Foreskin keratinocyte (primary cell): ENCODE measurements at places on chromosomes 7 and 10. TPM values are rescaled to one million over a fixed set of nuclear protein-coding genes. Genes with fewer than 3 reads are reported as not detected.

GRCh38 chr10:100129424-100129823, 47.8 kb upstream of the CPN1 start:
- no peak for DNase-seq

DNA sequence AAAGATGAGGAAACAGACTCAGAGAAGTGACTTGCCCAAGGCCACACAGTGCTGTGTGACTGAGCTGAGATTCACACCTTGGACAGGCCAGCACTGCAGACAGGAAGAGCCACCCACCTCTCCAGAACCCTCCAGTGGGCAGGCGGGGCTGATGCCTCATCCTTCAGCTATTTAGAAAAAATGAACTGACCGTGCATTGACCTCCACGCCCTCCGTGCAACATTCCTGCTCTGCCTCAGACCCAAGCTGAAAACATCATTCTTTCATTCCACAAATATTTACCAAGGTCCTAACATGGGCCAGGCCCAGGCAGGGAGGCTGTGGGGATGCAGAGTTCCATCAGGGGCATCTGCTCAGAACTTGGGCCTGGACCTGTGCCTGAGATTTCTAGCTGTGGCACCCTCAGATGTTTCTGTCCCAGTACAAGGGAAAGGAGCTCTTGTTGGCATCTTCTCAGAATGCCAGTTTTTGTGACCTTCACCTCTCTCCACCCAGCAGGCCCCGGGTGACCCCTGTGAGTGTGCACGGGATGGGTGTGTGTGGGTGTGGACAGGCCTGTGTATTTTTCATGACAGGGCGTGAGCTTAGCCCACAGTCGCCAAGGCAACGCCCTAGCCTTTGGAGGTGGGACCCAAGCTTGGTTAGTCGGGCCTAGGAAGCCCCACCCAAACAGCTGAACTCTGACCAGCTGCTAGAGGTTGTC, 6.5 kb downstream of the VSIR start:
- DNase-seq, result peak; percentile 87

DNA sequence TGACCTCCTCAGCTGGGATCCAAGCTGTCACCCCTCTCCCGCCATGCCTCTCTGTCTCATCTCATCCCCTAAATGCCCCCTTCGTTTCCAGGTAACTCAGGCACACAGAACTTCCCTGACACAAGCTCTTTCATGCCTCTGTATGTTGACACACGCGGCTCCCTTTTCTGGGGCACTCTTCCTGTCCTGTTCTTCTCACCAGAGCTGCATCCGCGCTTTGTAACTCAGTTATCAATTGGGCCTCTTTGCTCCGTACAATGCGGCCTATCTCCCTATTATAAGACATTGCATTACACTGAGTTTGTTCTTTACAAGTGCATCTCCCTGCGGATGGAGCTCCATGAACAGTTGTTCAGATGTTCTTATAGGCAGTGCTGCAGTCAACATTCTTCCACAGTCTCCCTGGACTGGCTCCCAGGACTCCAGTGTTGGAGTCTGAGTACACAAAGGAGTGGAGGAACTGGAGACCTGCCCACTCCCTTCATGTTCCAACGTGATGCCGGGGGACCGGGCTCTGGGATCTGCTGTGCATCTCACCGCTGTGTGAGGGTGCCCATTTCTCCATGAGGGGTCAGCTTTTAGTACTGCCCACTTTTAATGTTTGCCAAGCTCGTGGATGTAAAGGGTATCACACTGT, 56.9 kb upstream of the TNS3 start:
- no peak for DNase-seq

- no peak for DNase-seq
Measured at GRCh38 chr10:89809766-89810165, 108.4 kb downstream of the KIF20B start.

GRCh38 chr10:129767751-129768150, 196.3 kb downstream of the EBF3 start:
- DNase-seq, result no peak

DNA sequence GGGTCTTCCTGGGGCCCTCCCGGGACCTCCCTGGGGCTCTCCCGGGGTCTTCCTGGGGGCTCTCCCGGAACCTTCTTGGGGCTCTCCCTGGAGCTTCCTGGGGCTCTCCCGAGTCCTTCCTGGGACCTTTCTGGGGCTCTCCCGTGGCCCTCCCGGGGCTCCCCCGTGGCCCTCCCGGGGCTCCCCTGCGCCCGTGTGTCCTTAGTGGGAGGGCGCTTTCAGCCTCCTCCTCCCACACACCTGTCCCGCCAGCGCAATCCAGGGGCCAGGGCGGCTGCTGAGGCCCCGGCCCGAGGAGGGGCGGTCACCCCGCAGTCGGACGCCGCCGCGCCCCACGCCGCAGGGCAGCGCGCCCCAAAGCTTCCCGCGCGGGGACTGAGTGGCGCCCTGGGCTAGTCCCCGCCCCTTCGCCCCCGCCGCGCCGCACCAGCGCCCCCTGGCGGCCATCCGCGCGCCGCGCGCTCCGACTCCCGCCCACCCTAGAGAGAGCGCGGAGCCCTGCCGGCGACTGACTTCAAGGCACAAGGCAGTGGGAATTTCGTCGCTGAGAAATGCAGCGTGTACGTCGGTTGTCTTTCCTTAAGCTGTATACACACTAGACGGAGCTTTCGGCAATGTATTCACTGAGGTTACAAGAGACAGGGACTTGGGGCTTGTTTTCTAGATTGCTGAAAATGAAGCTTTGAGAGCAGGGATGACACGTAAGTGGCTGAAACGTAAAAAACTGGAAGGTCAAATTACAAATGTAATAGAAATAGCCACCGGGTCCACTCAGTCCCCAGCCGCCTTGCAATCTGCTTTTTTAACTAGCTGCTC, 47.1 kb downstream of the INSIG1 start:
- DNase-seq, result no peak

DNA sequence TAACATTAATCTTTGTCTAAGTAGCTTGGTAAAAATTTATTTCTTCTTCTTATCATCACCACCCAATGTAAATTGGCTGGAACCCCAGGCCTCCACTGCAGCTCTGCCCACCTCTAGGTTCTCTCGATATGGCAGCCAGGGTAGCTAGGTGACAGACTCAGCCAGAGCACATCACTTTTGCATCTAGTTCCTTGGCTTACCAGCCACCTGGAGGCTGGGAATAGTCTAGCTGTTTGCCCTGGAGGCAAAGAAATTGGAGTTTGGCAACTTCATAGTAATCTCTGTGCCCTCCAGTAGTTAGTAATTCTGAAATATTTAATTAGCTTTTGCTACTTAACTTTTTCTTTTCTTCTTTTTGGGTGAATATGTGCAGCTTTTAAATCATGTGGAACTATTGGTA, 9.4 kb downstream of the IFRD1 start:
- DNase-seq, result no peak

GRCh38 chr10:131167036-131167860, 144.3 kb downstream of the TCERG1L start:
- DNase-seq, result no peak

- DNase-seq, result no peak
Measured at GRCh38 chr10:46062723-46063428, 16.8 kb upstream of the MSMB start.

GRCh38 chr10:28160866-28161405, 141.9 kb downstream of the MPP7 start:
- DNase-seq, result no peak

- DNase-seq, result peak; percentile 43
Measured at GRCh38 chr7:3916146-3916545, 615.1 kb downstream of the SDK1 start.

DNA sequence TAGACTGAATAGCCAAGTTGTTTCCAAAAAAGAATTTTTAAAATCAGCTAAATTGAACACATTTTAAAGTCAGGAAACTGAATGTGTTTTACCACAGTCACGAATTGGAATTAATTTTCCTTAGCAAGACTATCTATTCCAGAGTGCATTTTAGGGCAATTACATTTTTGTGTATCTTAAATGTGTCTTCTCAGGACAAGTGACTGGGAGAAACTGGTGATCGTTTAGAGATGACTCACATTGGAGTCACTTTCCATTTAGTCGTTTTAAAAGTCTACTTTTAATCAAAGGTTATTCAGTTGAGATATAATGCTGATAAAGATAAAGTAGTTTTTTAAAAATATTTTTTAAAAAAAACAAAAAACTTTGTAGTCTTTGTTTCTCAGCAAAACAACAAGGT, 191.7 kb upstream of the SLC26A5 start:
- DNase-seq, result peak; percentile 17

- DNase-seq, result no peak
Measured at GRCh38 chr10:86878983-86879713, 78.3 kb downstream of the MMRN2 start.

DNA sequence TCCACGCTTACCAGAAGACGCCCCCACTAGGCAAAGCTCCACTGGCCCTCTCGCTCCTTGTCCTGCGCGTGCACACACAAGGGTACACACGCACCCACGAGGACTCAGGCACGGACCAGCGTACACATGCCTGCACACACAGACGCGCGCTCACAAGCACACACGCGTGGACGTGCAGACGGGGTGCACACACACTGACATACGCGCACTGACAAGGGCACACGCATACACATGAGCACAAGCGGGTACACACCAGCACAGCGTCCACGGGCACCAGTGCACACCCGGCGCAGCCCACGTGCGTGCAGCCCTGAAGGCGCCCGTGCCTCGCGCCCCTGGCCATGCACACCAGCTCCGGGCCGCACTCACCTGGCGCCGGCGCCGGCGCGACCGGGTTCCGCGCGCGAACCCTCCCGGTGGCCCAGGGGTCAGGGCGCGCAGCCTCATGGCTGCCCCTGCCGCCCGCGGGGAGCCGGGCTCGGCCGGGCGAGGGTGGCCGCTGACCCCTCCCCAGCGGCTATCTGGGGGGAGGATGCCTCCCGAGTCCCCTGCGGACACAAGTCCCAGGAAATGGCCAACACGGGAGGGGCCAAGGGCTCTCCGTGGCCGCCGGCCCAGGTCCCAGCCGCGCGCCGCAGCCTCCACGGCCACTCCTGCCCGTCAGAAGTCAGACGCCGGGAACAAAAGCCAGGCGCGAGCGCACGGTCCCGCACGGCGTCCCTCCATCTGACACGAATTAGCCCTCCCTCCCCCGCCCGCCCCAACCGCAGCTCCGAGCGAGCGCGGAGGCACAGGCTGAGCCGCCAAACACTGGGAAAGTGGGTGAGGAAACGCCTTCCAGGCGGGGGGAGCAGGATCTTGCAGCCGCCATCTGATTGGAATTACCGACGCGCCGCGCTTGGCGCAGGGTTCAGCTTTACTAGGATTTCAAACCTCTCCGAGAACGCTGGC, 45.0 kb downstream of the TNS3 start:
- no peak for DNase-seq

DNA sequence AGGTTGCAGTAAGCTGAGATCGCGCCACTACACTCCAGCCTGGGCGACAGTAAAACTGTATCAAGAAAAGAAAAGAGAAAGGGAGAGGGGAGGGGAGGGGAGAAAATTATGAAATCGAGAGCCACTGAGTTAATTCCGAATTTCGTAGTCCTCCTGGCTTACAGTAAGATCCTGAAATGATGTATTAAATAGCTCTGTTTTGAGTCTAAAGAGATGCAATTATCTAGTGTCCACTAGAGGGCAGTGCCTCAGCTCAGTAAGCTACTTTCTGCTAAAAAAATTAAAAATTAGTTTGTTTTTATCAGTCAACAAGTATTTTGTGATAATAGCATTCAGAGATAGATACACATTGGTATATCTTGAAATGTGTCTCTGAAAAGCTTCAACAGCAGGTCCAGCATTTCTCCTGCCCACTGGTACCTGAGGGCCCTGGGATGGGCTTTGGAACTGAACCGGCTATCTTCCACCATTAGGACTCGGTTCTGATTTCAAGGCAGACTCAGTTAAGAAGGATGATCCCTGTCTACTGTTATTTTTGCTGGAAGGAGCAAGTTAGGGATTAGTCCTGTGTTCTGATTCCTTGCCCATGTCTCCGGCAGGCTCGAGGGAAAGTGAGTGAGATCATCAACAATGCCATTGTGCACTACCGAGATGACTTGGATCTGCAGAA, 19.5 kb downstream of the TSPAN33 start:
- no peak for DNase-seq

- no peak for DNase-seq
Measured at GRCh38 chr7:136884492-136884891, 16.0 kb downstream of the CHRM2 start.

DNA sequence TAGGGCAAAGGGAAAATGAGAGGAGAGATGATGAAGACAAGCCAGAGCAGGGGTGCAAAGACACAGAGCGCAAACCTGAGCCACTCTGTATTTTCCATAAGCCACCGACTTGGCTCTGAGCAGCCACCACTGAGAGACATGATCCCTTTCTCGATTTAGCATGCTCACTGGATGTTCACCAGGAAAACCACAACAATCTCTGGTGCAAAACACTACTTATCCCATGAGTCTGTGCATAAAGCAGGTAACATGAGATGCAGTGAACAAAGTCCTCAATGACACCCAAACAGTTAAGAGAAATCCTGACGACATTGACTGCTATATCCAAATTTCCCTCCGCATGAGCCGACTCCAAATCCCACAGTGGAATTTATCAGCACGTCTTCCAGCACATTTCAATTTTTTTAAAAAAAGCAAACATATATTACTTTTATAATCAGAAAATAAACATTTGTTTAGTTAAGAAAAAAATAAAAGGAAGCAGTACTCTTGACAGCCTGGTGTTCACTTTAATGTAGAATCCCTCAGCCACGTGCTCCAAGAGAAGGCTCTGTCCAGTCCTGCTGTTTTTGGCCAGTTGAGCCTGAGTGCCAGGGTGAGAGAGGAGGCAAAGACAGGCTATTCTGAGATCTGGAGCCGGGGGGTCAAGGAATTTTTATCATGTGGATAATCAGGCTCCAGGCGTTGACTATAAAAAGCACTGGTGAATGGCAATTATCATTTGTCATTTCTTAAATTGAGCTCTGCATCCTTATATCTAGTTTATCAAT, 238.4 kb downstream of the KCNMA1 start:
- DNase-seq, result no peak

DNA sequence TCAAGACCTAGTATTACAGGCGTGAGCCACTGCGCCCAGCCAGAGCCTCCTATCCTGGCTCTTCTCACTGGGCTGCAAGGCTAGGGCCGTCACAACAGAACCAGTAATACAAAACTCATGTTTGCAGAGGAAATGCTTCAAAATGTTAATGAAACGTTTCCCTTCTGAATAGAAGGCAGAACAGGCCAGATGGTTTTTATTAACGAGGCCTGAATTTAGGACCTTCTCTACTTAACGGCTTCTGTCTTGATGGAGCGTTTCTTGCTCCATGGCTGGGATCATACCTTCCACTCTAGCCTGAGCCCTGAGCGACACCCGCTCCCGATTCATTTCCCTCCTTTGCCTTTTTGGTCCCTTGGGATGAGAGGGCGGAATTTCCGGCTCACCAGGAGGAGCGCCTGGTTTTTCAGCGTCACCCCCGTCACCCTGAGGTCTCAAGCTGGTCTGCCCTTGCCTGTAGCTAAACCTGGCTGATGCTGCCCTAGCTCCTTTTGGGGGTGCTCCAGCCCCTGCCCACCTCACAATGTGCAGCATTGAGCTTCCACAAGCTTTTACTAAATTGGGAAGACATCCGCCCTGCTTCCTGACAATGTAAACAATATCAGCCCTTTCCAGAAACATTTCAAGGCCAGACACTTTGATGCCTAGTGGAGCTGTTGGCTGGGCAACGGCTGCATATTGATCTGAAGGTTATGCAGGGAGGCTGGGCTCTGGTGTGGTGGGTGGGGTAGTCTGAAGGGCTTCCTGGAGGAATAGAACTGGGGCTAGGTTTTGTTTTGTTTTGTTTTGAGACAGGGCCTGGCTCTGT, 5.2 kb downstream of the CLIP2 start:
- DNase-seq, result no peak

The LIPK gene
- polyA plus RNA-seq, result not detected in 2 replicates

The IDI2 gene
- polyA plus RNA-seq, result not detected in 2 replicates

The AKR1B15 gene
- polyA plus RNA-seq, result not detected in 2 replicates

The BICC1 gene
- polyA plus RNA-seq, result 0.29 and 0.54 TPM in 2 replicates

The DOCK4 gene
- polyA plus RNA-seq, result 4.7 and 5.2 TPM in 2 replicates

The MYOZ1 gene
- 0.02 TPM in 1 of 2 replicates, not detected in the other for polyA plus RNA-seq

The ACTL6B gene
- polyA plus RNA-seq, result not detected in 2 replicates

The ANTXRL gene
- polyA plus RNA-seq, result not detected in 2 replicates

The SLC26A3 gene
- not detected in 2 replicates for polyA plus RNA-seq

The PLCE1 gene
- 0.01 and 0.02 TPM in 2 replicates for polyA plus RNA-seq

The JAKMIP3 gene
- not detected in 2 replicates for polyA plus RNA-seq
